ENCODE measurements at places on chromosomes 5 and 9. TPM values are rescaled to one million over a fixed set of nuclear protein-coding genes. Genes with fewer than 3 reads are reported as not detected.

FST gene
- total RNA-seq, result 0.10 TPM

NDST1 gene
- total RNA-seq, result 7.3 TPM

NTNG2 gene
- total RNA-seq, result 1.6 TPM

ZNF483 gene
- 1.5 TPM for total RNA-seq

GALNT12 gene
- total RNA-seq, result 10.9 TPM

DNA sequence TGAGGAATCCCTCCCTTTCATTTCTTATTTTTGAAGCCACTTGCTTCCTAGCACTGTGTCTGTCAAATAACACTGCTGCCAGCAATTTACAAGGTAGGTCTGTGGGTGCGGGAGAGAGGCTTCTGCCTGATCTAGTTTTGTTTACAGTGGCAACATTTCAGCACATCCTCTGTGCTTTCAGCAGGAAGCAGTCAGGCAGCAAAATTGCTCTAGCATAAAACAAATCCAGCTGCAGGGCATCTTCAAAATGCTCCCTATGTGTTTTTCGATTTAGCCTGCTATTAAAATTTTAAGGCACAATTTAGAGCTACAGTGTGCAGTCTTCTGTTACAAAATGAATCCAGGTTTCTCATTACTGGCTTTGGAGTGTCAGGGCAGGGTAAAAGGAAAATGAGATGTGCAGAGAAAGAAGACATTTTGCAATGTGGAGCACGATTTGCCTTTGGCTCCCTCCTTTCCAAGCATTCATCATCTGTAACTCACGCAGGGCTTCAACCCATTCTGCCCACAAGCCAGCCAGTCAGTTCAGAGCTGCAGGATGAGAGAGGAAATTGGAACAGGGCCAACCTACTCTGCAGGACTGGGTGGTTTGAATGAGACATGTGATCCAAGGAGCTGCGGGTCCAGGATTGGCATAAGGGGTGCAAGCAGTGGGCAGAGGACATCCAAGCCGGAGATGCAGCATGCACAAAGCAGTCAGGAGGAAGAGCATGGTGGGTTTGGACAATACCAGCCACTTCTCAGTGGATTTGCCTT lies 143.4 kb upstream of the APC start:
- DNase-seq, result no peak

NUTM2G gene
- not detected for total RNA-seq

DNA sequence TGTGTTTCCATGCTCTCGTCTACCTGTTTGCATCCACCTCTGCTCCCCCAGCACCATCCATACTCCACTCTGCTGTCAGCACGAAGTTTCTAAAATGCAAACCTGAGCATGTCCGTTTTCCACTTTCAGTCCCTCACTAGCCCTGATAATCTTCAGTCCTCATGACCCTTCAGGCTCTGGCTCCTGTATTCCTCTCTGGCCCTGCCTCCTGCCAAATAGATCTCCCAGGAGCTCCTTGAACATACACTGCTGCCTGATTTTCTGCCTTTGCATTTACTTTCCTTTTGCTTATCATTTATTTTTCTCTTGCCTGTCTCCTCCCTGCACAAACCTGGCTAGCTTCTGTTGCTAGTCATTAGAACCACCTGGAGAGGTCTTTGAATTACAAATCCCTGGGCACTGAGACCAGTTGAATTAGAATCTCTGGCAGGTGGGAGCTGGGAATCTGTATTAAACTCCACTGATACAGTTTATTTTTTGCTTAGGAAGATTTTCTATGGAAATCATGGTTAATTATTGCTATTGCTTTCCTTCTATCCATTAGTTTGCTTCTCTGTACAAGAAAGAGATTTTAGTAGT lies 18.5 kb downstream of the ARHGEF28 start:
- no peak for DNase-seq

CCL28 gene
- total RNA-seq, result 13.4 TPM

GRCh38 chr5:177067503-177067902 lies 19.2 kb upstream of the FGFR4 start:
- DNase-seq, result no peak
